ENCODE measurements at places on chromosomes 1 and 21.

DNA sequence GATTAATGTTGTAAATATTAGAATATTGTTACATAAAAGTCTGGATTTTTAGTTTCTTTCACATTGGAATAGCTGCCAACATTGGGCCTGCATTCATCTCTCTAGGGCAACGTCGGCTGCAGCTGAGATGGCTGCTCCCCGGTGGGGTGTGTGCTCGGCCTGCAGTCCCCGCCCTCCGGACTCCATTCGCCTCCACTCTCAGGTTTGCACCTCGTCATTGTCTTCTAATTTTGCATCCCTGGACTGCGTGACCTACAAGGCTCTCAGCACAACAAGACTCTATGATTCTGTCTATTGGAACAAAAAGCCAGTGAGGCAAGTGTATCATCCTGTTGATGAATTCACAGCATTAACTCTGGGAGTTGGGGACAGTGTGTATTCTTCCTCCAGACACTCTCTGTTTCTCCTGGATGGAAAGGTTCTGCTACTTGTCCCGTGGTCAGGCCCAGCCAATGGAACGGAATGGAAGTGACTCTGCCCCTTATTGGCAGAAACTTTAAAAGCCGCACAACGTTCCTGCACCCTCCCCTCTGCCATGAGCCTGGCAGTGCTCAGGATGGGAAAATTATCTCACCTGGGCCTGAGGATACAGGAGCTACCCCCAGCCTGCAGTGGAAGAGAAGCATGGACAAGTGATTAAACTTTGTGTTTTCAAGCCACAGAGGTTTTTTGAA is 105.0 kb upstream of the SAMD11 start:
- no peak for DNase-seq

DNA sequence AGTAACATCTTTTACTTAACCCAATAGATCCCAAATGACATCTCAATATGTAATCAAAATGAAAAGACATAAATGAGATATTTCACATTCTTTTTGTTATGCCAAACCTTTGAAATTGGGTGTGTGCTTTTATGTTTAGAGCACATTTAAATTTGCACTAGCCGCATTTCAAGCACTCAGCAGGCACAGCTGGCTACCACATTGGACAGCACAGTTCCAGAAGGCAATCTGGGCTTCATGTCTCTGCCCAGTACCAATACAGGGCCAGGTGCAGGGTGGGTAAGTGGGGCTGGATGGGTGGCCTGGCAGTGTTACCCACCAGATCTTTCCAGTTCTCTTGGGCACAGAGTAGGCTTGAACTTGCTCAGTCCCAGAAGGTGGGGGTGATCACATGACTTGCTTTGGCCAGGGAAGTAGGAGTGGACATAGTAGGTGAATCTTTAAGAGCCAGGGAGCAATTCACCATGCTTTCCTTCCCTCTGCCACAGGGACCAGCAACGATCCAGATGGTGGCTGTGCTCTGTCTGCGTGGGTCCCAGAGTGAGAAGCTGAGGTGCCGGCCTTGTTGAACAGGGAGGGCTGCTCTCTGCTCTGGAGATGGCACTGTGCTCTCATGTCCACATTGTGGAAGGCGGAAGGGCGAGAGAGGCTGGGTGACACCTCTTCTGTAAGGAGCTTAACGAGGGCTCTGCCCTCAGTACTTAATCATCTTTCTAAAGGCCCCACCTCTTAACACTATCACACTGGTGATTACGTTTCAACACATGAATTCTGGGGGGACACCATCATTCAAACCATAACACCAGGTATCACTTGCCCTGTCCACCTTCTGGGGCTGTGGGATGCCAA is 261.4 kb downstream of the GRIK3 start:
- no peak for DNase-seq

- no peak for DNase-seq
These were observed 74.7 kb downstream of the RUNX1 start for GRCh38 chr21:34974162-34974981.

GRCh38 chr21:32371913-32372314 is 20.9 kb downstream of the URB1 start:
- DNase-seq: no peak

- no peak for DNase-seq
These were observed 36.9 kb upstream of the C1orf105 start for GRCh38 chr1:172383536-172383935.

GRCh38 chr1:179151908-179152682 is 70.2 kb downstream of the TOR3A start:
- DNase-seq: no peak

GRCh38 chr21:42012344-42012743 is 2.2 kb upstream of the ZBTB21 start:
- peak; percentile 54 for DNase-seq

DNA sequence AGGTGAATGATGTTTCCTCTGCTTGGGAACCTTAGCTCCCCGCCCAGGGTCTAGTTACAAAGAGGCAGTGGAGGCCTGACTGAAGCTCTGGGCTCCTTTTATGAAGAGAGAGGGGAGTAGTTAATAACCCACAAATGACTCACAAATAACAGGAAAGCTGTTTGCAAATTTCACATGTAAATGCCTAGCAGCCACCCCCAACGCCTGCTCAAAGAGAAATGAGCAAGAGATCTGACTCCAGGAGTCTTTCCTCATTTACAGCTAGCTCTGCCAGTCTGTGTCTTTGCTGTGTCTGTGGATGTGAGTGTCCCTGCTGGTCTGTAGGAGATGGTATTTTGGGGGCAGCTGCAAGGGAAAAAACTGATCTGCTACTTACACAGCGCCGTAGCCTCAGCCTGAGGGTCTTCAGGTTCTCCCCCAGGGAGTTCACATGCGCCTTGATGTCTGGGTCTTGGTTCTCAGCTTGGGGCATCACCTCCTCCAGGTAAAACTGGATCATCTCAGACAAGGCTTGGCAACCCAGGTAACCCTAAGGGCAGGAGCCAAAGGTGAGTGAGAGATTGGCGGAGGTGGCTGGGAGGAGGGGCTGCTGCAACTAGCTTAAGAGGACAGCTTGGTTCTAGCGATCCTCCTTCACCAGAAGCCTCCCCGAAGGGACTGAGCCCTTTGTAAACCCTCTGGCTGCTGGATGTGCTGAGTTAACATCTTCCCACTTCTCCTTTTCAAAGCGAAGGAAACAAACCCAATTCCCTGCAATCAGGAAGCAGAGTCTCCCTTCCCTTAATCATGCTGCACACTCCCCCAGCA is at the start of gene IL19:
TSS of gene IL19 (plus strand) at position 243 of the 807 bp plus-strand sequence. CDS start 65,890 bp downstream, outside the sequence.
- no peak for DNase-seq

DNA sequence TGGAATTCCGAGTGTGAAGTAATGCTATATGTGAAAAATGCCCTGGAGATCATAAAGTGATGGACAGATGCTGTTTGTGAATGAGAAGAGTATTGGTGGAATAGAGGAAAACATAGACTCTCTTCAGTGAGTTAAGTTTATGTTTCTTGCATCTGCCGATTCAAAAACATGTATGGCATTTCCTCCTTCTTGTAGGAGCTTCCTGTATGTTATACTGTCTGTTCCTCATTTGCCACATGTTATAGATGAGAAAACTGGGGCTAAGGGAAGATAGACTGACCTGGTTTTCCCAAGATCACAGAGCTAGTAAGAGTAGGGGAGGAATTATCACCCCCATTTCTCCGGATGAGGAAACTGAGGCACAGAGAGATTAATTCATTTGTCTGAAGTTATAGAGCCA is 41.1 kb upstream of the IL20 start:
- DNase-seq: no peak

- peak; percentile 51 for DNase-seq
These were observed 143.7 kb downstream of the DNM3 start for GRCh38 chr1:171984850-171985485.

GRCh38 chr1:96865731-96866685 is 144.4 kb downstream of the PTBP2 start:
- DNase-seq: no peak

- DNase-seq: no peak
These were observed 10.6 kb downstream of the XKR8 start for GRCh38 chr1:27970401-27970800.

DNA sequence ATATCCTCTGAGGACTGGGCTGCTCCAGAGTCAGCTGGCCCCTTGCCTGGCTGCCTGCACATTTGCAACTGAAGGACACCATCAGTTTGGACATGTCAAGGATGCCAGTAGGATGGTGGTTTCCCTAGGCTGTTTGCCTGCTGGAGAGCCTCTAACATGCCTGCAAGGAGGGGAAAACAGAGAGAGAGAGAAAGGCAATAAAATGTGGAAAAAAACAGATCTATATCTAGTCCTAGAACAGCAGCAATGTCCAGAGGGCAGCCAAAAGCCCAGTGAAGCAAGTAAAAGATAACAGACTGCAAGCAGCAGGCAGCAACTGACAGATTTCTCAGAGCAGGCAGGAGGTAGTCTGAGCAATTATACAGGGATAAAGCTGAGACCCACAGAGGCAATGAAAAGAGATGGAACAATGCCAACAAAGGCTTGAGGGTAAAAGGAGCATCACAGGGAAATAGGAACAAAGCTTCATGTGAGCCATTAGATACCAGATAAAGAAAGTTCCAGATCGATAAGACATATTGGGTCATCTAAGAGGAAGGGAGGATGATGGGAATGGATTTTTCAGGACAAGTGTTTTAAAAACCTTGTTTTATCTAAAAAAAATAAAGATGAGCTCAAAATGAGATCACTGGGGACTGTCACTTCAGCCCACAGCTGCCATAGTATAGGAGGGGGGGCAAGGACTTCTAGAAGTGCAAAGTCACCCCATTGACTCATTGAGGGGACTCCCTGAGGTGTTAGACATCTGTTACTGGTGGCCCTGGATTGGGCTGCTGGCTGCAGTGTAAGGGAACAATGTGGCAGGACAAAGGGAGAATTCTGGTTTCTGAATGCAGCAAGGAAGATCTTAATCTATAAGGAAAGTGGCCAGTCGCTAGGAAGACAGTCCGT is 38.6 kb upstream of the GADD45A start:
- DNase-seq: peak; percentile 91

DNA sequence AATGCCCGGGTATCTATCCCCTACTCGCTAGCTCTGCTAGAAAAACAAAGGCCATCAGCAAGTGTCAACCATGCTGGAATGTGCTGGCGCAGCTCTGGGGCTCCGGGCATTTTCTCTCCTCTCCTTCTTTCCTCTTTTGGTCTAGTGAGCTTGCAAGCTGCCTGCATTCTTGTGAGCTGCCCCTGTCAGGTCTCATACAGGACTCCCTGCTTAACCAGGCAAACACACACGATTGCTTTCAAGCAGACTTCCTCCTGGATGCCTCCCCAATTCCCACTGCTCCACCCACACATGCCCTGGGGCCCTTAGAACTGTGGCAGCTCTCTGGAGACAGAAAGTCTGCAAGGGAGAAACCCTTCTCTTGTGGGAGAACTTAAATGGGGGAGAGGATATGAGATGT is 35.7 kb upstream of the SUCO start:
- DNase-seq: no peak

DNA sequence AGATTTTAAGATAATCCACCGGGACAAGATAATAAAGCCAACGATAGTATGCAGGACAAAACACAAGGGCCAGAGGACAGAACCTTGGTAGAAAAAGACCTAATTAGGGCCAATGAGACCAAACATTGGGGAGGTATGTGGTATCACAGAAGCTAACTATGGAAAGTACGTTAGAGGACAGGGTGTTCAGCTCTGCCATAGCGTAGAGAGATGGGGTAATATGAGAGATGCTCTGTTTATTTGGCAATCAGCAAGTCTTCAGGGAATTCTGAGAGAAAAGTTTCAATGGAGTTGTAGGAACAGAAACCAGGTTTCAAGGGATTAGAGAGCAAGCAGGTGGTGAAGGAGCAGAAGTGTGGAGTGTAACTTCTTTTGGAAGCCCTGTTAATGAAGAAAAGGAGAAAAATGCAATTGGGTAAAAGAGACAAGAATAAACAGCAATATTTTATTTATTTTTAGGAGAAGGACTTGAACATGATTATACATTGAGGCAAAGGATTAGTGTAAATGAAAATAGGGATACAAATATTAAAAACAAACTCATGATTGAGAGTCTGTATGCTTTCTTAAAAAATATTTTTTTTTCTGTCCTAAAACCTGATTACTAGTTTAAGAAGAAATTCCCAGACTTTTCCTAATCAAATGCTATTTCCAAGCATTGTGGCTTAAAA is 24.0 kb downstream of the EEIG2 start:
- peak; percentile 30 for DNase-seq

DNA sequence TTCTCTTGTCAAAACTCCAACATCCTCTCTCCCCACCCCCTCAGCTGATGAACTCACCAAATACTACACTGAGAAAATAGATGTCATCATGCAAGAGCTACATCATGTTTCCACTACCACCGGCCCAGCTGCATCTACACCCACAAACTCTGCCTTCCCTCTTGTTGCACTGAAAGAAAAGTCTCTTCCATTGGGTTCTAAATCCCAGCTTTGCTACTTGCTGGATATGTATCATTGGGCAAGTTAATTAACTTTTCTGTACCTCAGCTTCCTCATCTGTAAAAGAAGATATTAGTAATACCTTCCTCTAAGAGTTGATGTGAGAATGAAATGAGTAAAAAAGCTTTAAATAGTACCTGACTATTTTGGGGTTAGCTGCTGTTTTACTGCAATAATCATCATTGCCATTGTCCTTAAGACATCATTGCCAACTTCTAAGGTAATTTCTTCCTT is 108.6 kb downstream of the OLFML2B start:
- DNase-seq: no peak

DNA sequence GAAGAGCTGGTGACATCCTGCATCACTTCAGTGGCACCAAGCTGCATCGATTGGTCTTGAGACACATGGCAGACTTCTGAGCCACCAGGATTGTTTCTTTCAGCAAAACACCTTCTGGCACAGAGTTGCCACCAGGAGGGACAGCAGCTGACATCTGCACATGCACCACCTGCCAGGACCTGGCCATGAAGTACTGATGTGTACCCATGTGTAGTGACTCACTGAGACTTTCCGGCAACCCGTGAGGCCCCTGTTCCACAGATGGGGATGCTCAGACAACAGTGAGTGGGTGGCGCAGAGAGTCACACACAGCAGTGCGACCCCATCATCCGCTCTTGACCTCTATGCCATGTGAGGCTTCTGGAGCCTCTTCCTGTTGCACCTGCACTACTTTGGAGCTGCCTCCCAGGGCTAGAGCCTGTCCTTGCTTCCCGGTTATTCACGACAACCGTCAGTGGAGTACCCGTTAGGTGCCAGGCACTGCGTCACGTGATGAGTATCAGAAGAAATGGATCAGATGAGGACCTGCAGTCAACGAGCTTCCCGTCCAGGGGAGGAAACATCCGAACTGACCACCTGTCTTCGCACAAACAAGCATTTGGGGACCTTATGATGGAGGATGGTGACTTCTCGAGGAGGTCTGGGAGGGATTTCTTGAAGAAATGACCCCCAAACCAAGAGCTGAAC is 80.5 kb upstream of the VAMP3 start:
- no peak for DNase-seq

GRCh38 chr1:34785231-34785874 is 4.3 kb downstream of the GJB3 start:
- no peak for DNase-seq

DNA sequence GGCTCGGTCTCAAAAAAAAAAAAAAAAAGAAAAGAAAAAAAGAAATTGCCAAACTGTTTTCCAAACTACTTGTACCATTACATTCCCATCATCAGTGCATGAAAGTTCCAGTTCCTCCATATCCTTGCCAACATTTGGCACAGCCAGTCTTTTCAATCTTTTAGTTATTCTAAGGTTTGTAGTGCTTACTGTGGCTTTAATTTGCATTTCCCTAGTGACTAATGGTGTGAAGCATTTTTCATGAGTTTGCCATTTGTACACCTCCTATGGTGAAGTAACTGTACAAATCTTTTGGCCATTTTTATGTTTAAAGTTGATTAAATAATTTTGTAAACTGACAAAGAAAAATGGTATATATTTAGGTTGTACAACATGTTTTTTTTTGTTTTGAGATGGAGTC is 70.7 kb downstream of the DEGS1 start:
- no peak for DNase-seq

GRCh38 chr21:33369586-33369985 is 33.6 kb upstream of the IFNGR2 start:
- no peak for DNase-seq

Measured in NCI-H345 (cell line).